CD4-positive, alpha-beta T cell treated with Interleukin-1 beta for 1 hour (primary cell): ENCODE measurements at places on chromosomes 4 and X.

- DNase-seq: no peak
Measured at GRCh38 chr4:108315694-108316093, 147.0 kb upstream of the LEF1 start.

GRCh38 chrX:109952050-109952449 is 50.9 kb upstream of the TMEM164 start:
- no peak for DNase-seq

GRCh38 chr4:183755596-183755995 is 96.5 kb downstream of the TRAPPC11 start:
- no peak for DNase-seq

GRCh38 chr4:6331018-6331417 is 61.4 kb downstream of the WFS1 start:
- DNase-seq: no peak

DNA sequence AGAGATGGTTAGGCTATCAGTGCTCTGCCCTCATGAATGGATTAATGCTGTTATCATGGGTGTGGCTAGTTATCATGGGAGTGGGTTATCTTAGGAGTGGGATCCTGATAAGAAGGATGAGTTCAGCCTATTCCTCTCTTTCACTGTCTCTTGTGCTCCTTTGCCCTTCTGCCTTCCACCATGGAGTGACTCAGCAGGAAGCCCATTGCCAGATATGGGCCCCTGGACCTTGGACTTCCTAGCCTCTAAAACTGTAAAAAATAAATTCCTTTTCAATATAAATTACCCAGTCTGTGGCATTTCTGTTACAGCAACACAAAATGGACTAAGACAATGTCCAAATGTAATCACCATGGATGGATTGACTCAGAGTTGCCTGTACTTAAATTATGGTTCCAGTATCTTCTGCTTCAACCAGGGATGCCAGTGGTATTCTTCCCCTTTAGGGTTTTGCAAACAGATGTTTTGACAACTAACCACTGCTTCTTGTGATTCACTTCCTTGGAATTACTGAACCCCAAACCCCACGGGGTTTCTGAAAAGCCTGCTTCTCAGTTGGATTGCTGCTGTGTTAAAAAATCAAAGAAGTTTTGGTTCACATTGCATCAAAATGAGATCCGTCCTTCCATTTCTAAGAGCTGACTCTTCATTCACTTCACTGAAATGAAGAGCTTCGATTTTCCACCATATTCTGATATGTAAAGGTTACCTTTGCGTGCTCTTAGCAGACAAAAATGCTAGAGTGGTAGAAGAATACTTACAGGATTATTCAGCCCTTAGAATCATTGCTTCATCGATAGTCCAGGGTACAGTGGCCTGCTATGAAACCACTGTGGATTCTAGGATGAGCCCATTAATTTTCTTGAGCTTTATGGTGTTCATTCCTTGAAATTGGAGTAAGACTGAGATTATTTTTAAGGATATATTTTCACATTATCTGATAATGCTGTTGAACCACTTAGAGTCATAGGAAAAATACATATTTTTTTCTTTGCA is 107.7 kb downstream of the FRMPD4 start:
- no peak for DNase-seq

GRCh38 chrX:138777230-138777629 is 65.7 kb upstream of the FGF13 start:
- DNase-seq: no peak

DNA sequence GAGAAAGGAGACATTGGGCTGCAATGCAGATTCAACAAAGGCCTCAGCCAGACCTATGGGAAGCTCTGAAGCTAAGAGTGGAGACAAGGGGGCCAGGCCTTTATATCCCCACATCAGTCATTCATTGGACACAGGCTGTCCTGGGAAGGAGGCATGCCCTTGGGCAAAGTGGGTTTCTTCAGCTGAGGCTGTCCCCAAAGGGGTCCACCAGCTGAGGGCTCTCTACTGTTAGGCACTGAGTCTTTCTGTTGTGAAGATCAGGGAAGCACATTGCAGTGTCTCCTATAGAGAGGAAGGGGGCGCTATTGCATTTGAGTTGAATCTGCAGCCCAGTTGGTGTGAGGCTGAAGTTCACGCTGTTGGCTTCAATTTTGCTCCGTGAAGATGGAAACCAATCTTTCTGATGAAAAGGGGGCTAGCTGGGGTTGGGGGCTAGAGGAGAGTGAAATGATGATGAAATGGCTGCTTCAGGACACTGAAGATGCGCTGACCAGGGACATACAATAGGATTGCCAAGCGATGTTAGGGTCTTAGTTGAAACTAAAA is 48.0 kb downstream of the SLC25A5 start:
- peak; percentile 57 for DNase-seq

DNA sequence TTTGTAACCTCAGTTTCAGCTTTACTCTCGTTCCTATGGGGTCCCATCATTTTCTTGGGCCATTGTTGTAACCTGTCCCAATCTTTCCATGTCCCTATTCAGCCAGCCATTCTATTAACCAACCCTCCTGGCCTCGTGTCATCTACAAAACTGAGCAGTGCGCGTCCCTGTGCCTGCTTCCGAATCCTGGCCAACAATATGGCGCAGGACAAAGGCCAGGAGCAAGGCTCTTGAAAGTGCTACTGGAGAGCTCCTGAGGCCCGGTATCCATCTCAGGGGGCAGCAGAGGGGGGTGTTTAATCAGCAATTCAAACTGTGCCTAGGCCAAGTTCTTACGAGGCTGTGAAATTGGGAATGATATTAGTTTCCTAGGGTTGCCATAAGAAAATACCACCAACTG is 41.2 kb upstream of the APLN start:
- DNase-seq: no peak
